Effector memory CD8-positive, alpha-beta T cell (primary cell): ENCODE measurements at places on chromosomes 2 and 18.

- DNase-seq = no peak
These were observed 109.0 kb upstream of the EPAS1 start for GRCh38 chr2:46188041-46188716.

GRCh38 chr2:27664622-27665363 lies 1.1 kb downstream of the SLC4A1AP start:
- no peak for DNase-seq

DNA sequence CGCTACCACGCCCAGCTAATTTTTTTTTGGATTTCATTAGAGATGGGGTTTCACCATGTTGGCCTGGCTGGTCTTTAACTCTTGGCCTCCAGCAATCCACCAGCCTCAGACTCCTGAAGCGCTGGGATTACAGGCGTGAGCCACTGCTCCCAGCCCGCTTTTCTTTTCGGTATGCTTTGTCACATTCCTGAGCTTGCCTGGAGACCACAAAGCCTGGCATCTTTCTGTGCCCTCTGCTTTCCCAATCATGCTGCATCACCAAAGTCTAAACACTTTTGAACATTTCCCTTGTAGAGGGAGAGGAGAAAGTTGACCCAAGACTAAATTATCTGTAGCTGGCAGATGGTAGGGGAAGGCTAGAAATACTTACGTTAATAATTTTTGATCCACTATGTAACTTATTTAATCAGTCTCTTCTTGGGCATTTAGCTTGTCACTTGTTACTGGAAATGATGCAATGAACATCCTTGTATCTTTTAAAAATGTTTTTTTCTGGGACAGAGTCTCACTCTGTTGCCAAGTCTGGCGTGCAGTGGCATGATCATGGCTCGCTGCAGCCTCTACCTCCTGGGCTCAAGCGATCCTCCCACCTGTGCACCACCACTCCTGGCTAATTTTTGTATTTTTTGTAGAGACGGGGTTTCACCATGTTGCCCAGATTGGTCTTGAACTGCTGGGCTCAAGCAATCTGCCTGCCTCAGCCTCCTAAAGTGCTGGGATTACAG lies 2.7 kb upstream of the NPC1 start:
- DNase-seq = no peak

GRCh38 chr2:174785481-174785880 lies 21.2 kb upstream of the CHRNA1 start:
- DNase-seq = no peak

GRCh38 chr2:109411640-109412325 lies 202.0 kb downstream of the SEPTIN10 start:
- DNase-seq = no peak

DNA sequence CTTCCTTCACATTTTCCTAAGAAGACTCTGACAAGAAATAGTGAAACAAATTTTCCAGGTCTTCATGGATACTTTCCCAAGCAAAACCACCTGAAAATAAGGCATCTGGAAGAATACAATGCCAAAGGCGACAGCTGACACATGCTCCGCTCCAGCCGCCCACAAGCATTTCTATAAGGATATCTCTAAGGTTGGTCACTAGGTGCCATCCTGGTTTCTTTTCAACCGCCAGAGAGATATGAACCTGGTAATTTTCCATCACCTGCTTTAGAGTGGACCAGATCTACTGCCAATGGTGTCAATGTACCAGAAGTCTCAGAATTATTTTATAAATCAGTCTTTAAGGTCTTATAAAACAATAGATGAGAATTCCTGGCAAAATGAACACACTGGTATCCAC lies 97.2 kb downstream of the GAREM1 start:
- no peak for DNase-seq

GRCh38 chr2:173978447-173978846 lies 13.3 kb upstream of the SP3 start:
- no peak for DNase-seq

DNA sequence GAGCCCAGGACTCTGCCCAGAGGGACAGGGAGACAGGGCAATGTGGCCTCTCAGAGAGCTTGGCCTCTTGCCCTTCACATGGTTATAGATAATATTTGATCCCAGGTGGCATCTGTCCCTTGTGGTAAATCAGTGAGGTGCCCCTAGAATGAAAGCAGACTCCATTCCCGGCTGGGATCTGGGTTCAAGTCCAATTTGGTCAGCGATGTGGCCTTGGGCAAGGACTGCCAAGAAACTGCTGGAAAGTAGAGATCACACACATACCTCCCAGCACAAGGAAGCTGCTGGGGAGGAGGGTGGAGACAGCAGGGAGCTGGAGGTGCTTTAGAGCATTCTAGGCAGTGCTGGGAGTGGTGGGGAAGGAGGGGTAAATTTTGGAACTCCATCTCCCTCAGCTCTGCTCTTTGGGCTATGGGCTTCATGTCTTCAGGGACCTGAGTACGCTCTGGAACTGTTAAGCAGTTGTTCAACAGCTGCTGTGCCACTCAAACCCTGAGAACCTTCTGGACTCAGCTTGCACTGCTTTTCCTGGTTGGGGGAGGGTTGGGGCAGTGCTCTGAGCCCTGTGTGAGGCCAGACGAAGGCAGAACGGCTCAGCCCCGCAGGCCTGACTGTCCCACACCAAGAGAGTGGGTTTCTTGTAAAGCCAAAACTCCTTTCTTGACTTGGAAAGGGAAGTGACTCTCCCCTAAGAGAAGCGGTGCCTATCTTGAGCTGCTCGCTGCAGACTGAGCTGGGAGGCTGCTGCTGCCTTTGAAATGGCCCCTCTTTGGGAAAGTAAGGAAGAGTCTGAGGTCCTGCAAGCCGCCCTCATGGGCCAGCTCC lies 23.0 kb downstream of the INPP5D start:
- no peak for DNase-seq

GRCh38 chr2:2874805-2875204 lies 502.8 kb downstream of the EIPR1 start:
- no peak for DNase-seq

GRCh38 chr2:33340280-33340679 lies 136.2 kb upstream of the RASGRP3 start:
- no peak for DNase-seq

DNA sequence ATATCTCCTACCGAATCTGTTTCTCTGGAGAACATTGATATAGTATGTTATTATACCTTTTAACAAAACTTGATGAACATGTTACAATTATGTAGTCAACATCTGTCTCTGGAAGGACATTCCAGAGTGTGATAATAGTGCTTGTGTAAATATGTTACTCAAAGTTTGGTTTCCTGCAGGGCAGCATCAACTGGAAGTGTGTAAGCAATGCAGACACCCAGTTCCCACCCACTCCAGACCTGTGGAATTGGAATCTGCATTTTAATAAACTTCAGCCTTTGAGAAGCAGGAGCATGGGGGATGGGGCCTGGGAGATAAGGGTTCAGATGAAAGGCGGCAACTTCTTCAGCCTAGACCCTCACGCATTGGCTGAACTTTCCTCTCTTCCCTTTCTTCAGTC lies 398.9 kb downstream of the RND3 start:
- no peak for DNase-seq

DNA sequence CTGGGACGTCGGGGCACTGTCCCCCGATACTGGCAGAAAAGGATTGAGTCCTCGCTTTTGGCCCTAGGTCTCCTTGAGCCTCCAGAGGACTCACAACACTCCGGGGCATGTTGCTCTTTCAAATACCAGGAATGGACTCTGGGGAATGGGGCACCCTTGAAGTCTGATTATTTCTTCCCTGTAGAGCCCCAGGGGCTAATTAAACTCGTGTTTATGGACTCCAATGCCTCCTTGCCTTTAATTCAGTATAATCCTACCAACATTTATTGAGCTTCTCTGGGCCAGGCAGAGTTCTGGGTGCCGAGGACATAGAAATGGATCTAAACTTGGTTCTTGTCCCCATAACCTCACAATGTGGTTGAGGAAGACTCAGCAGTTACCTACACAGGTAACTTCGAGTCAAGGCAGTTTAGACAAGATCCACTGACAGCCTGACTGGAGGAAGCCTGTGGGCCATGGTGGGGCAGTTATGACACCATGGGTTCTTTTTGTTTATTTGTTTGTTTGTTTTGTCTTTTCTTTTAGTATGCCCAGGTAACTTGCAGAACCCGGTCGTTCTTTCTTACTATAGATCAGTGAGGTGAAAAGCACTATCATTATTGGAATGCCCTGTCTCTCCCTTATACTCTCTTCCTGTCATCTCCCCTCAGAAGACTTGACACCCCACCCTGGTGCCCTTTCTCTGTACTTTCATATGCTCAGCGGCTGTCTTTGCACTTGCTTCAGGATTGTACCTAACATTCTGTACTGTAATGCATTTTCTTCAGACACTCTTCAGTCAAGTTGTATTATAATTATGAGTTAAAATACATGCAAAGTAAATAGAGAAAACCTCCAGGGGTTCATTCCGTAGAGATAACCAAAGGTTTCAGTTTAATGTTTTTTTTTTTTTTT lies 3.2 kb downstream of the CFLAR start:
- DNase-seq = peak; percentile 38

DNA sequence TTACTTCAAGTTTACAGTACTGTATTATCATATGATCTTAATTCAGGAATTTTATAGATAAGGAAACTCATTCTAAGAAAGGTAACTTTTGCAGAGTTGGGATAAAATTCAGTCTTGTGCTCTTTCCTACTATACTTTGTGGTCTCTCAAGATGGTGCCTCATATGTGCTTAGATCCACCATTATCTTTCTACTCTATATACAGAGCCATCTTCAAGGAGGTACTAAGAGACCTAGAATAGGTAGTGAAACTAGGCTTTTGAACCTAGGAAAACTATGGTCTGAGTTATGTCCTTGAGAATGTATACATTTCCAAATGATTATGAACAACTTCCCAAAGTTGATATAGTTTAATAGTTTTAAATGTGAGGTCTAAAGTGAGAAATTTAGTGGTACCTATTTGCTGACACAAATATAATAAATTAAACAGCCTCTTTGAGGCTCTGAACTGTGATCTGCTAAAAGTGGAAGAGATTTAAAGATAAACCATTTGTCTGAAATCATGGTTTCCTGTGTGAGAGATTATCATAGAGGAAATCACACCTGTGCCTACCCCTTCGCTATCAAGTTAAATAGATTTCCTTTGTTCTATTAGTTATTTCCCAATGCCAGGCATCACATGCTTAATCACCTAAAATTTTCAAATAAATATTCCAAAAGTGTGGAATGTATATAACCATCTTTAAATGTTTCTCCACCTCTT lies 27.2 kb downstream of the ACAA2 start:
- DNase-seq = no peak

DNA sequence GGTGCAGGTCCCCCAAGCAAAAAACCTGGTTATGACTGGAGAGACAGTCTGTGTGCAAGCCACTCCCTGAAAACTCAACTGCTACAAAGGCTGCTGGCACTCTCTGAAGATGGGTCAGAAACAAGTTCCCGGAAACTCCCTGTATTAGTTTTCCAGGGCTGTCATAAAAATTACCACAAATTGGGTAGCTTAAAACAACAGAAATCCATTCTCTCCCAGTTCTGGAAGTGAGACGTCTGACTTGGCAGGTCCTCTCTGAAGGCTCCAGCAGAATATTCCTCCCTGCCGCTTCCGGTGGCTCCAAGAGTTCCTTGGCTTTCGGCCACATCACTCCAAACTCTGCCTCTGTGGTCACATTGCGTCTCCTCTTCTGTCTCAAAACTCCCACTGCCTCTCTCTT lies 30.1 kb upstream of the SERPINE2 start:
- DNase-seq = no peak

DNA sequence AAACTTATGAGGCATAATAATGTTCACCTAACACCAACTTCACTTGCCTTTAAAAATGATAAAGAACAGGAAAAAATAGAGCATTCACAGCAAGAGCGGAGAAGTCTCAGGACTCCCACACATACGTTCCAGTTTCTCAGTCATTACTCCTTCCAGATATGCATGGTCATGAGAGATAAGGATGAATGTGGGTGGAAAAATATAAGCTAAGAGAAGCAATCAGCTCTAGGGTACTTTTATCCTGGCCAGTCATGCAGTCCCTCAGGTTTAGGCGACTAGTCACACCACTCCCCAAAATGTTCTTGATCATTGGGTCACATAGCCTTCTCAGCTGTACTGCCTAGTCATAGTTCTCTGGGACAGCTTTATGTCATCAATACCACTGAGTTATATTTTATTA lies 29.2 kb upstream of the CCDC178 start:
- no peak for DNase-seq

DNA sequence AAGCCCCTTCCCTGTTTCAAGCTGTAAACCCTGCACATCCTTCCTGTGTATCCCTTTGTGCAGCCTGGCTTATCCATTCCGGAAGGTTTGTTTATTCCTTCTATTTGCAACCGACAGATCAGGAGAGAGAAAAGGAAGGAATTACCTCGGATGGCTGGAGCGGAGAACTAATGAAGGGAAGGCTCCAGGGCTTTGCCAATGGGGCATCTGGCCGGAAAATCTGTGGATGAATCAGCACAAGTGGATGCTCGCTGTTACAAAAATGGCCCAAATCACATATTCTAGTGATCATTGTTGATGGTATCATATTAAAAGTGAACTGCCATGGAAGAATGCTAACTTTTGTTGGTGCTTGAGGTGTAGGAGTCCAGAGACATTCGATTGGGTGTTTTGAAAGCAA lies 97.1 kb downstream of the AQP4 start:
- DNase-seq = no peak

DNA sequence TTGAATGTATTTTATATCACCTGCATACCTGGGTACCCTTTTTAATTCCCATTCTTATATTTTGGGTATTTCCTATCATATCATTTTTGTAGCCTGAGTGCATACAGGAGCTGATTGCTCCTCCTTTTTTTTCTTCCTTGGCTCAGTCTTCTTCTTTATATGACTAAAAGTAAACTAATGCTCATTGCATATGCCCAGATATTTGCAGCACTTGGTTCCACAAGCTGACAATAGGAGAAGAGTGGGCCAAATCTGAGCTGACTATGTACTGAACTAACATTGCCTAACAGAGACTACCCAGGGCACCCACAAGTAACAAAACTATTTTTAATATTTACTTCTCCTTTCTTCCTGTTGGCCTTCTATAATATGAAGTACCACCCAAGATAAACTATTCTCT lies 131.7 kb upstream of the SPOPL start:
- DNase-seq = no peak

- DNase-seq = no peak
These were observed 231.5 kb downstream of the PTH2R start for GRCh38 chr2:208638059-208638458.

DNA sequence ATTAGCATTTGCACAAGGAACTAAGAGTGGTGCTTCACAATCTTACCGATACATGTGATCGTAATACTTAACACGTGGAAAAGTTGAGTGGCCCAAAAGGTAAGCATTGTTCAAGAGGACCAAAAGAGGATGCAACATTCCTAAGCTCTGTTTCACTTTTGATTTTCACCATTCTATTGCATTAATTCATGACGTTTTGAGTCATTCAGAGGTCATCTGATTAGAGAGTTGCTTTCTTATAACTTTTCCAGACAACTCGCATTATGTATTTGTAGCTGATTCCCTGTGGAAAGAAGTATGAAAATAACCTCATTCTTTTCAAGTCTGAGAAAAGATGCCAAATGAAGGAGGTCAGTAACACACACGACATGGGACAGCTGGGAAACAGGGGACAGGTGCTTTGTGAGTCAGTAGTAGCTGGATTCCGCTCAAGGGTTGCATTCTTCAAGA lies 344.4 kb downstream of the RND3 start:
- DNase-seq = no peak
